ENCODE measurements at places on chromosomes 12 and 14.

- DNase-seq = no peak
Measured at GRCh38 chr12:27207615-27208413, 36.3 kb upstream of the STK38L start.

- DNase-seq = no peak
Measured at GRCh38 chr14:68520637-68521556, 272.0 kb downstream of the ZFP36L1 start.

- DNase-seq = no peak
Measured at GRCh38 chr14:87349921-87350320, 643.1 kb downstream of the GALC start.

GRCh38 chr12:67161322-67161918 is 107.7 kb upstream of the CAND1 start:
- no peak for DNase-seq

- no peak for DNase-seq
Measured at GRCh38 chr14:35383569-35384454, 20.7 kb downstream of the NFKBIA start.

DNA sequence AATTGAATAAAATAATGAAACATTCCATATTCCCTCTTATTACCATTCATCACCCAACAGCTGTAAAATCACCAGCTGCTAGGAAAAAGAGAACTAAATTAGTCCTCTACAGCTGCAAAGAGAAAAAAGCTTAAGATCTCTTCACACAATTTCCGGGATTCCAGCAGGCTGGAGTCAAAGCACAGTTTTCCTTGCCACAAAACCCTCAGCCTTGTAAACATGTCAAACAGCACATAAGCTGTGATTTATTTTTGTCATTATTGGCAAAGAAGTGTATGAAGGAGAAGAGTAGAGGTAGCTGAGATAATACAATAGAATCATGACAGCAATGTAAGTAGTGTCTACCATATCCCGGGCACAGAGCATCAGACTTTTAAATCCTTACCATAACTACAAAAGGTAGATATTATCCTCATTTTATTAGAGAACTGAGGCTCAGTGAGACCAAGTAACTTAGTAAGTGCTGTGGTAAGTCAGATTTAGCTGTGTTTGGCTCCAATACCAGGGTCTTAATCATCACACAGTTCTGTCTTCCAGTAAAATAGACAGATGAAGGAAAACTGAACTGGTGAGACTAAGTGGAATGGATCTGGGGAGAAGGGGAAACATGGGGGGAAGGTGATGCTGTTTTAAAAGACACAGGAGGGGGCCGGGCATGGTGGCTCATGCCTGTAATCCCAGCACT is 57.3 kb downstream of the NTN4 start:
- DNase-seq = peak; percentile 23

DNA sequence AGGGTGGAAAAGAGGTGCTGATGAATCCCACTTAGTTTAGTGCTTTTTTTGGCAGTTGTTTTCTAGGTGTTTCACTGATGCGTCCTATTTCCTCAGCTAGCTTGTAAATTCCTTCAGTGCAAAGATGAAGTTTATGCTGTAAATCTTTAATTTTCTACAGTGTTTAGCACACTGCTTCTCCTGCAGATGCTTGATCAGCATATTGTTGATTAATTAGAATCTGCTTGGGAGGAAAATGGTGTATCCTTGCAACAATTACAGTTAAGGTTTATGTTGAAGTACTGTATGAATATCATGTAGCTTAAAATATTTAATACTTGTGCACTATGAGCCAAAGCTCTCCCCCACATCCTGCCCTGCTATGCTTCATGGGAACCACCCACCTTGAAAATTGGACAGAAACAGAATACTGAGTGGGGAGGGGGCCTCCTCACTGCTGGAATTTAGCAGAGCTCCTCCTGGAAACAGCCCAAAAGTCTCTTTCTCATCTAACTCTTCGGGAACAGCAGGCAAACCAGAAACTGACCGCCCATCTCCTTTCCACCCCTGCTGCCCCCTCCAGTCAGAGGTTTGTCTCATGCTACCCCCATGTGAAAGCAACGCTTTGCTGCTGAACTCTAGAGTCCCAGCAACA is 20.3 kb upstream of the DHRS4 start:
- DNase-seq = no peak

DNA sequence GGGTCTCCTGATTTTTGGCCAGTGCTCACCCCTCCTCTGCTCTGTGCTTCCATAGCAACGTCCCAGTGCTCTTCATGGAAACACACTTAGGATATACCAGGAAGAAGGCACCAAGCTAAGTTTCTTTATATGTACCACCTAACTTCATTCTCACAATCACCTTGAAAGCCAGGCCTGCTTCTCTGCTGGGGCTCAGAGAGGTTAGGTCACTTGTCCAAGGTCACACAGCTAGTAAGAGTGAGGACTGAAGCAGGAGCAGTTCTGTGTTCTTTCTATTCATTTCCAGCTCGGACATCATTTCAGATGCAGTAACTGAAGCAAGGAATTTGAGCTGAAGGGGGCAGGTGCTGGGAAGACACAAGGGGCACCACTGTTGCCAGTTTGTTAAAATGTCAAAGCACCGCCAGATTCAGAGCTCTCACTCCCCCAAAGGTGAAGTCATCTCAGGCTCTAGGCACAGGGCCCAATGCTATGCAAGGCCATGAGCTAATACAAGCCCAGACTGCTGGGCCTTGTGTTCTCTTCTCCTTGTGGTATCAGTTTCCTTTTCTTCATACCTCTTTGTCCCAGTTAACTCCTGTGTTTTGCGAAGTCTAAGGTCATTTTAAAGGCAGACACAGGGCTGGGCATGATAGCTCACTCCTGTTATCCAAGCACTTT is 19.7 kb upstream of the YY1 start:
- DNase-seq = no peak

DNA sequence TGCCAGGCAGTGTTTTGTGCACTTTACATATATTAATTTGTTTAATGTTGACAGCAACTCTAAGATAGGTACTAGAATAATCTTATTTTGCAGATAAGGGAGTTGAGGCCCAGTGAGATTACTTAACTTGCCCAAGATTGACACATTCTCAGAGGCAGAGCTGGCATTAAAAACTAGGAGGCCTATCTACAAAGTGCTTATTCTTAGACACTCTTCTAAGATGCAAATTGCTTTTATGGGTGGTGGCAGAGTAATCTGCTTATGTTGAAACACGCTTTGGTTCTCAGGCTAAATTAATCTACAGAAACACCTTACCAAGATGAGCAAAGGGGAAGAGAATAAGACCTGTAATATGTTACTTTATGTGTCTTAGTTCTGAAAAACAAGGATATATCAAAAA is 7.2 kb downstream of the MGP start:
- DNase-seq = no peak

- DNase-seq = no peak
Measured at GRCh38 chr14:73467377-73467776, 9.0 kb upstream of the NUMB start.

GRCh38 chr14:105020815-105021655 is at the start of gene CDCA4:
CDCA4 (minus strand) TSS chr14:105021083; CDS start chr14:105011929, 9,154 bp downstream.
- DNase-seq = peak; percentile 72

DNA sequence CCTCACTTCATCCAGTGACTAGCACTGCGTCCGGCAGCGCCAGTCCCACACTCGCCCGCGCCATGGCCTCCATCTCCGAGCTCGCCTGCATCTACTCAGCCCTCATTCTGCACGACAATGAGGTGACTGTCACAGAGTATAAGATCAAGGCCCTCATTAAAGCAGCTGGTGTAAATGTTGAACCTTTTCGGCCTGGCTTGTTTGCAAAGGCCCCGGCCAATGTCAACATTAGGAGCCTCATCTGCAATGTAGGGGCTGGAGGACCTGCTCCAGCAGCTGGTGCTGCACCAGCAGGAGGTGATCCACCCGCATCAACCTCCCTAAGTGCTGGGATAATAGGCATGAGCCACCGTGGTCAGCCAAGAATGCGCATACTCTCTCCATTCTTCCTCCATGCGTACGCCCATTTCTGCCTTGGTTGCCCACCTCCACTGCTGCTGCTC is 59.9 kb downstream of the IRF2BPL start:
- no peak for DNase-seq

- DNase-seq = no peak
Measured at GRCh38 chr14:69951263-69951662, 72.0 kb downstream of the SMOC1 start.

- DNase-seq = no peak
Measured at GRCh38 chr14:101127224-101127623, 223.7 kb upstream of the RTL1 start.

DNA sequence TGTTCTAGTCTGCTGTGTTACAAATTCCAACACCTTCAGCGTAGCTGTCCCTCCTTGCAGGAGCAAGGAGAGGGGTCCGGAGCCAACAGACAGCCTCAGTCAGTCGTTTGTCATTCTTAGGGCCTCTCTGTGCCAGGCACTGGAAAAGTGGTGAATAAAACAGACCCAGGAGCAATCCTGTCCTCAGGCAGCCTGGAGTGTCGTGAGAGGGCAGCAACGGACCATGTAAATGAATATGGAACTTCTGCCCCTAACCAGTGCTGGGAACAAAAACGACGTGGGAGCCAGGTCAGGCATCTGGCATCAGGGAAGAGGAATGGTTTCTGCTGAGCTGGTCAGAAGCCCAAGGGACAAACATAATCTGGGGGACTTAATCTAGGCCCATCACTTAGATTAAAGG is 64.8 kb upstream of the PSMC1 start:
- no peak for DNase-seq

GRCh38 chr14:85088192-85088591 is 441.8 kb upstream of the FLRT2 start:
- DNase-seq = no peak

- no peak for DNase-seq
Measured at GRCh38 chr12:57552835-57553313, 3.0 kb downstream of the KIF5A start.

- DNase-seq = no peak
Measured at GRCh38 chr12:97503073-97503855, 40.7 kb downstream of the RMST start.

Data from right renal cortex interstitium (tissue), 3 donors.